Liver (tissue), 10 donors: ENCODE measurements at places on chromosomes 2 and 18. TPM values are rescaled to one million over a fixed set of nuclear protein-coding genes. Genes with fewer than 3 reads are reported as not detected.

DNA sequence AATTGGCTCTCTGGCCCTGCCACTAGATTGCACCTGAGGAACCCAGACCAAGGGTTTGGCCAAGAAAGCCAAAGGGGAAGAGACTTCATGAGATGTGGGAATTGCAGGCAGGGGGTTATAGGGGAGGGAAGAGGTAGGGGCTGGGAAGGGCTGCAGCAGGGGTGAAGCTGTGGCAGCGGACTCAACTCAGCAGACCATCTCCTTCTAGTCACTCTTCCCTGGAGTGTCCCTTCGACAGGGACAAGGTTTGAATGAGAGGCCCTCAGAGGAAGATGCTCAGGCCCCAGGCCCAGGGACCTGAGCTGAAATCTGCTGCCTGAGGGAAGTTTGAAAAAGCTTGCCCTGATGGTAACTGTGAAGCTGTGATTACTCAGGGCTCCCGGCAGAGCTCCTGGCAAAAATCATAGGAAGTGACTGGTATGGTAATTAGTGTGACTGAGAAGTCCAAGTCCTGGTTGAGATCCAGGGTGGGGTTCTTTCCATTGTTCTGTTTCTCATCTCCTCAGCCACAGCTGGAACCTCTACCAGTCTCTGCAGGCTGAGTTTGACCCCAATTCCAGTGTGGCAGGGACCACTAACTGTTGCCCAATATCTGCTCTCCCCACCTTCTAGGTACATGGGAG, 300.9 kb downstream of the CYP26B1 start:
- no peaks in the 10 kb centered on the region for H3K4me1 ChIP-seq
- H3K27ac ChIP-seq, result no peak overlapping the region
- DNase-seq, result no peak
- no peaks in the 10 kb centered on the region for H3K27me3 ChIP-seq
- no peak overlapping the region for H3K4me3 ChIP-seq

CYS1 gene
- 1.3 TPM for total RNA-seq

- no peak for DNase-seq
- no peaks in the 10 kb centered on the region for H3K36me3 ChIP-seq
- H3K27me3 ChIP-seq, result no peaks in the 10 kb centered on the region
- no peak overlapping the region for H3K4me3 ChIP-seq
Measured at GRCh38 chr2:177241711-177242120, 22.8 kb downstream of the NFE2L2 start.

CLEC4F gene
- total RNA-seq, result 0.25 TPM

- no peak for DNase-seq
- peaks cover 8% of the 10 kb centered on the region for H3K36me3 ChIP-seq
Measured at GRCh38 chr2:105384861-105385260, 14.0 kb downstream of the FHL2 start.

- no peaks in the 10 kb centered on the region for H3K36me3 ChIP-seq
- no peaks in the 10 kb centered on the region for H3K4me1 ChIP-seq
- no peaks in the 10 kb centered on the region for H3K27me3 ChIP-seq
- peak overlapping the region; percentile 78 for H3K4me3 ChIP-seq
Measured at GRCh38 chr2:202375033-202375608, 1.0 kb upstream of the BMPR2 start.

GALR1 gene
- not detected for total RNA-seq

DNA sequence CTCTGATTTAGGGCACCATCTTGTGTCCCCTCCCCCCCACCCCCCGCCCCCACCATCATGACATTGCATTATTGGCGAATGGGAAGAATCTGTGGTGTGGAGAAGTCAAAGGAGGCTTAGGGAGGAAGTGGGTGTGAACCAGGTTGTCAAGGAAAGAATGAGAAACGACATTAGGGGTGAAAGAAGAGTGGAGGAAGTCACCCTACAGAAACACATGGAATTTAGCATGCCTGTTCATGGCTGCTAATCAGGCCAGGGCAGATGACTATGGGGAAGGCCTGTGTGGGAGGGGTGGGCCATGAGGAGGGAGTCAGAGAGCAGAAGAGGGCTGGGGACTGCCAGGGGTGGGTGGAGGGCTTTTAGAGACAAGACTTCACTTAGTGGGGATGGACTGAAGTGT, 81.6 kb downstream of the AOX1 start:
- no peak overlapping the region for H3K27ac ChIP-seq
- H3K27me3 ChIP-seq, result no peaks in the 10 kb centered on the region
- no peaks in the 10 kb centered on the region for H3K4me1 ChIP-seq
- H3K36me3 ChIP-seq, result peaks cover 61% of the 10 kb centered on the region
- H3K4me3 ChIP-seq, result no peak overlapping the region

GRCh38 chr18:25067275-25068025, 284.5 kb downstream of the ZNF521 start:
- H3K36me3 ChIP-seq, result no peaks in the 10 kb centered on the region
- H3K4me3 ChIP-seq, result no peak overlapping the region
- H3K4me1 ChIP-seq, result no peaks in the 10 kb centered on the region

- no peak for DNase-seq
- H3K27me3 ChIP-seq, result no peaks in the 10 kb centered on the region
- H3K4me3 ChIP-seq, result no peak overlapping the region
- H3K36me3 ChIP-seq, result peaks cover 1% of the 10 kb centered on the region
Measured at GRCh38 chr2:62998949-62999348, 51.7 kb upstream of the OTX1 start.

DNA sequence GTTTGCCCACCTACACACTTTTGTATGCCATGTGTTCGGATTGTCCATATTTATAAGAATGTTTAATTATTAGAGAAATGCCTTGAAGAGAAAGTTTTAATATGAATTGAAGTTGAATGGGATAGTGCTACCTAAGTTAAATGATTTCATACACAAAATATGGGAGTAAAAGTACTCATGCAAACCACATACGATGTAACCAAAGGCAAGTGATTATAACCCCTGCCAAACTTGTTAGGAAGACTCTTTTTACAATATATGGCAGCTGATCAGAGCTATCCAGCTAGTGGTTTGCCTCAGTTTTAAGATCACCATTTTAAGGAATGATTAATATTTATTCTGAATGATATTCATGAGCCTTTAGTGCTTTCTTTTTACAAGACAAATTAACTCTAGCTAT, 106.7 kb downstream of the MYO1B start:
- peaks cover 30% of the 10 kb centered on the region for H3K36me3 ChIP-seq
- no peak for DNase-seq
- no peak overlapping the region for H3K27ac ChIP-seq
- no peaks in the 10 kb centered on the region for H3K4me1 ChIP-seq
- no peaks in the 10 kb centered on the region for H3K27me3 ChIP-seq

DNA sequence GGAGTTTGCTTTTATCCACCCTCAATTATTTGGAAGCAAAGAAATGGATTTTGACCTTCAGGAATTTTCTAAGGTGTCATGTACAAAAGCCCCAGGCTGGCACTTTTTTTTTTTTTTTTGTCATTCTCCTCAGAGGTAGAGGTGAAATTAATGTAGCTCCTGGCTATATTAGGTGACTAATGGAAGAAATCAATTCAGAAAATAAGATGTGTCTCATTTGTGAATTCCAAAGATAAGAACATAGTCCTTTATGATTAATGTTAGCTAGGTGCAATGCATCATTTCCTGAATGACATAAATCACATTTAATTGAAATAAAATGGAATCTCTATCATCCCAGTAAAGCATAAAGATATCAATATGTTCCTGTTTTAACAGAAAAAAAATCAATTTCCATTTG, 477.6 kb downstream of the FBXO15 start:
- no peaks in the 10 kb centered on the region for H3K36me3 ChIP-seq
- H3K27me3 ChIP-seq, result no peaks in the 10 kb centered on the region
- DNase-seq, result no peak
- no peak overlapping the region for H3K4me3 ChIP-seq
- no peak overlapping the region for H3K27ac ChIP-seq

- no peaks in the 10 kb centered on the region for H3K4me1 ChIP-seq
- H3K4me3 ChIP-seq, result no peak overlapping the region
- no peak for DNase-seq
- no peaks in the 10 kb centered on the region for H3K36me3 ChIP-seq
Measured at GRCh38 chr18:22391407-22392345, 26.0 kb downstream of the CTAGE1 start.

GRCh38 chr2:126676221-126677175, 20.5 kb downstream of the GYPC start:
- H3K4me3 ChIP-seq, result no peak overlapping the region
- no peaks in the 10 kb centered on the region for H3K4me1 ChIP-seq
- H3K36me3 ChIP-seq, result no peaks in the 10 kb centered on the region
- H3K27ac ChIP-seq, result no peak overlapping the region

IL1B gene
- 3.1 TPM for total RNA-seq

DNA sequence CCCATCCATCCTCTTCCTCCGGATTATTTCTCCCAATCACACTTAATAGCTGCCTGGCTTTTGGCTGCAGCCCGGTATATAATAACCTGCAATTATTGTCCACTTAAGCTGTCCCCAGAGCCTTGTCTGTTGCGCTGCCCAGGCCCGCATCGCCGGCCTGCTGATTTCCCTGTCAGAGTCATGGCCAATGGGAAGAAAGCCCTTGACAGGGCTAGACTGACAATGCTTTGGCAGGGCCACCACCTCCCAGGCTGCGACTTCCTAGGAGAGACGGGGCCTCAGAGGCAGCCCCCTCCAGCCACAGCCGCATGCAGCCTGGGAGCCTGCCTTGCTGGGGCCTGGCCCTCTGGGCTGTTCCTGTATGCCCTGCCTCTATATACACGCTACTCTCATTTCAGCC, 10.0 kb upstream of the CELF4 start:
- no peak overlapping the region for H3K4me3 ChIP-seq

FRZB gene
- 0.47 TPM for total RNA-seq

CCL20 gene
- total RNA-seq, result 5.9 TPM

- no peak for DNase-seq
- H3K4me1 ChIP-seq, result no peaks in the 10 kb centered on the region
- no peak overlapping the region for H3K27ac ChIP-seq
- H3K36me3 ChIP-seq, result no peaks in the 10 kb centered on the region
Measured at GRCh38 chr2:172671501-172671900, 64.1 kb upstream of the RAPGEF4 start.

DNA sequence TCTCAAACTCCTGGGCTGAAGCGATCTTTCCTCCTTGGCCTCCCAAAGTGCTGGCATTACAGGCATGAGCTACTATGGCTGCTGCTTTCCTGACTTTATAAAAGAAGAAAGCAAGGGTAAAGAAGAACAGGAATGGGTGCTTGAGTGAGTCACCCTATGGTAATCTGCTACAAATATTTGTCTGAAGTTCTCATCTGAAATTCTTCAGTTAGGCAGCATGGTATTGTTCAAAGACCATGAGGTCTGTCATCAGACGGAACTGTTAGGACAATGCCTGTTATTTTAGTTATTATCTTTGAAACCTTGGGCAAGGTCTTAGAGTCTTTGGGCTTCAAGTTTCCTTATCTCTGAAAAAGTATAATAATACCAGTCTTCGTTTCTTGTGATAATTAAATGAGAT, 695.8 kb downstream of the RNF144A start:
- H3K27me3 ChIP-seq, result no peaks in the 10 kb centered on the region
- no peak overlapping the region for H3K27ac ChIP-seq
- no peaks in the 10 kb centered on the region for H3K36me3 ChIP-seq
- no peak overlapping the region for H3K4me3 ChIP-seq
- DNase-seq, result no peak

DNA sequence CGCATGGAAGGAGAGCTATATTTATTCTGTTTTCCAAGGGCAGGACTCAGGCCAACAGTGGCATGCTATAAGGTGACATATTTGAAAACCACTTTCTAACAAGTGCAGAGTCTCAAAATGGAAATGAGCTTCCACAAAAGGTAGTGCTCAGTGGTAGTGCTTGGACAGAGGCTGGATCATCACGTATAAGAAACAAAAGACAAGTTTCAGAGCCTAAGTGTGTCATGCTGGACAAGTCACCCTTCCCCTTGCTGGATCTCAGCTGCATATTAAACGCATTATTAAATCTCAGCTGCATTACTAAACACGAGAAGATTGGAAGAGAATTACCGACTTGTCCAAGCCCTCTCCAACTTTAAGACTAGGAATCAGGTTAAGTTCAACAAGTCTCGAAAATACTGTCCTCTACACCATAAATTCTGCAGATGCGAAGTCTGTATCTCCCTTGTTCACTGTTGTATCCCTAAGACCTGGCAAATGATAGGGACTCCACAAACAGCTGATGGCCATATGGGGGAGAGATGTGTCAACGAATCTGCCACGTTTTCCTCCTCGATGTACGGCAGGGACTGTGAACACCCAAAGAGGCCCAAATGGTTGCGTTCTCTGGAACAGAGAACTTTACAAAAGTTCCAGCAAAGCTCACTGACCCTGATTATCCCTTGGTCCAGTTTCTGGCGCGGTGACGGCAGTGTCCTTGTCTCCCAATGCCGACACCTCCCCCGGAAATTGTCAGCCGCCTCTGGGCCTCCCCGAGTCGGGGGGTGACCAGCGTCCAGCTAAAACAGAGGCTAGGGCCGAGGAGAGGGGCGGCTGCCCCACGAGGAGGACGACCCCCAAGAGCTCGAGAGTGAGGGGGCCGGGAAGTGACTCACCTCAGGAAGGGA, 611 bp downstream of the NOL10 start:
- no peaks in the 10 kb centered on the region for H3K27me3 ChIP-seq
- no peak for DNase-seq
- peak overlapping the region; percentile 82 for H3K27ac ChIP-seq
- no peaks in the 10 kb centered on the region for H3K36me3 ChIP-seq
- H3K4me1 ChIP-seq, result peaks cover 22% of the 10 kb centered on the region
